ENCODE measurements at places on chromosomes 7 and 10.

DNA sequence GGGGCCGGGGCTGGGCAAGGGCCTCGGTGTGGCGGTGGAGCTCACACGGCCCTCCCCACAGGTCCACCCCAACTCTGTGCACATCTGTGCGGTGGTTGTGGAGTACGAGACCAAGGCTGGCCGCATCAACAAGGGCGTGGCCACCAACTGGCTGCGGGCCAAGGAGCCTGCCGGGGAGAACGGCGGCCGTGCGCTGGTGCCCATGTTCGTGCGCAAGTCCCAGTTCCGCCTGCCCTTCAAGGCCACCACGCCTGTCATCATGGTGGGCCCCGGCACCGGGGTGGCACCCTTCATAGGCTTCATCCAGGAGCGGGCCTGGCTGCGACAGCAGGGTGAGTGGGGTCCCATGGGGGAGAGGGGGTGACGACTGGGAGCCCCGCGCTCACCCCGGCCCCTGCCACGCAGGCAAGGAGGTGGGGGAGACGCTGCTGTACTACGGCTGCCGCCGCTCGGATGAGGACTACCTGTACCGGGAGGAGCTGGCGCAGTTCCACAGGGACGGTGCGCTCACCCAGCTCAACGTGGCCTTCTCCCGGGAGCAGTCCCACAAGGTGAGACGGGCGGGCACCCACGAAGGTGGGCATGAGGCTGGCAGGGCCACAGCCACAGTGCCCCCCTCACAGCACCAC lies 8.8 kb downstream of the TMEM120A start:
- DNase-seq, result no peak

DNA sequence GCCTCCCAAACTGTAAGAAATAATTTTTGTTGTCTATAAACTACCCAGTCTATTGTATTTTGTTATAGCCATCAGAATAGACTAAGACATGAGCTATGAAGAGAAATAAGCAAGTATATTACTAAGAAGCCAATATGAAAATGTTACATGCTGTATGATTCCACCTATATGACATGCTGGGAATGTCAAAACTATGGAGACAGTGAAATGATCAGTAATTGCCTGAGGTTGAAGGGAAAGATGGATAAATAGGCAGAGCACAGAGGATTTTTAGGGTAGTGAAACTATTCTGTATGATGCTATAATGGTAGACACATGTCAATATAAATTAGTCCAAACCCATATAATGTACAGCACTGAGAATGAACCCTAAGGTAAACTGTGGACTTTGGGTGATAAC lies 261.3 kb upstream of the PCDH15 start:
- no peak for DNase-seq

DNA sequence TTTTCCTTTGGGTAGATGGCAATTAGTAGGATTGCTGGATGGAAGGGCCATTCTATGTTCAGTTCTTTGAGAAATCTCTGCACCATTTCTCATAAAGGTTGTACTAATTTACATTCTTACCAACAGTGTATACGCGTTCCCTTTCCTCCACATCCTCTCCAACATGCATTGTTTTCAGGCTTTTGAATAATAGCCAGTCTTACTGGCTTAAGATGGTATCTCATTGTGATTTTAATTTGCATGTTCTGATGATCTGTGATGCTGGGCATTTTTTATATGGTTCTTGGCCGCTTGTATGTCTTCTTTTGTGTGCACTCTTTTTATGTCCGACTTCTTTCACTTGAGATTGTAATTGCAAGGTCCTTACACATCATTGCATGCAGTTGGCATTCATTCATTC lies 11.7 kb downstream of the CLIP2 start:
- no peak for DNase-seq

GRCh38 chr10:28796606-28797512 lies 119.5 kb downstream of the BAMBI start:
- DNase-seq, result peak; percentile 83

GRCh38 chr7:77439572-77439971 lies 23.4 kb upstream of the GSAP start:
- DNase-seq, result no peak
